ENCODE measurements at places on chromosomes 6 and 20.
A peak's percentile ranks its signal among the peaks of the same experiment; 100 is the strongest.

- DNase-seq: no peak
These were observed 46.9 kb downstream of the PDYN start for GRCh38 chr20:1946762-1947534.

DNA sequence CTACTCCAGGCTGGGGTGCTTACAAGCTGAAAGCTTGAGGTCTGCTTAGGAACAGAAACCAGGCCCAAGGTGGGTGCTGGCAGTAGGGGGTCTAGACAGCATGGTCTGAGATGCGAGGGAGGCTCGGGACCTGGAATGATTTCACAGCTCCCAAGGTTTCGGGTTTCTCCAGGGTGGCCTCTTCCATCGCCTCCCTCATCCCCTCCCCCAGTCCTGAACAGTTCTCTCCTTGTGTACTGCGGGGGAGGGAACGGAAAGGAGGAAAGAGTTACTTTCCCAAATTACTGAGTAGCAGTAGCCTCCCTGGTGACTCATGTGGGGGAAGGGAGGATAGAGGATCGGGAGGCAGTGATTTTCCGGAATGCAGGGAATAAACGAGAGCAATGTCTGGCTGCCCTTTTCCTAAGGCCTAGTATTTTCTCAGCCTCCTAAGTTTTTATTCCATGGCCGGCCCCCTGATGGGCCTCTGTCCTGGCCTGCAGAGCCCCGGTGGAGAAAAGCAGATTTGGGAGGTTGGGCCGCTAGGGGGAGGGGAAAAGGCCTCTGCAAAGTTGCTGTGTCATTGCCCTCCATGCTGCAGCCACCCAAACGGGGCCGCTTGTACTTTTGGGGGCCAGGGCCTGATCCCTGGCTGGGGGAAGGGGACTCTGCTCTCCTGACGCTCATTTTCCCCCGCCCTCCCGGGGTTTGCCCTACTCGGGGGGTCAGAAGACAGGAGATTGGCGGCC lies 1.5 kb downstream of the BRD2 start:
- DNase-seq: peak; percentile 41

DNA sequence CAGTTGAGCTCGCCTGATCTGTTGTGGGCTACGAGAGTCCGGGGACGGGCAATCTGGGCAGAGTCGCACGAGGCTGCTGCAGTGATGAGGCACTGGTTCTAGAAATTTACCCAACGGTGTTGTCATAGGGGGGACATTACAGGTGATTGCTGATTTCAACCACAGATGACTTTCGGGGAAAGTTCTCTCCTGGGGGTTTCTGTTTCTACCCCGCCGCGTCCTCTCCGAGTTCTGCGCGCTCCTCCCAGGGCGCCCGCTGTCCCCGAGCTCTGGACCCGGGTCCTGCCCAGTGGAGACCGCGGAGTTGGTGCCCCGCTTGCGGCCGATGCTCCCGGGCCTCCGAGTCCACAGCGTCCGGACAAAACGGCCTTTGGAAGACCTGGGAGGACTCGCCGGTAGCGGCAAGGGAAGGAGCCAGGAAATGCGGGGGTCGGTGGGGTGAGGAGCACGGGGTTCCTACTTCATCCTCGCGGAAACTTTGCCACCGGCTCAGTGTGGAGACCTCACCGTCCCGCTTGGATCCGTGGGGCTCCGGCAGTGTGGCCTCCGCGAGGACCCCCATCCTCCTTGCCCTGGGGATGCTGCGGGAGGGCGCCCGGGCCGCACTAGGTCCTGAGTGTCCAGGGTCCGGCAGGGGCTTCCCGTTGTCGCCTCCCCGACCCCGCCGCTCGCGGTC lies 12.3 kb upstream of the RAET1L start:
- DNase-seq: no peak

DNA sequence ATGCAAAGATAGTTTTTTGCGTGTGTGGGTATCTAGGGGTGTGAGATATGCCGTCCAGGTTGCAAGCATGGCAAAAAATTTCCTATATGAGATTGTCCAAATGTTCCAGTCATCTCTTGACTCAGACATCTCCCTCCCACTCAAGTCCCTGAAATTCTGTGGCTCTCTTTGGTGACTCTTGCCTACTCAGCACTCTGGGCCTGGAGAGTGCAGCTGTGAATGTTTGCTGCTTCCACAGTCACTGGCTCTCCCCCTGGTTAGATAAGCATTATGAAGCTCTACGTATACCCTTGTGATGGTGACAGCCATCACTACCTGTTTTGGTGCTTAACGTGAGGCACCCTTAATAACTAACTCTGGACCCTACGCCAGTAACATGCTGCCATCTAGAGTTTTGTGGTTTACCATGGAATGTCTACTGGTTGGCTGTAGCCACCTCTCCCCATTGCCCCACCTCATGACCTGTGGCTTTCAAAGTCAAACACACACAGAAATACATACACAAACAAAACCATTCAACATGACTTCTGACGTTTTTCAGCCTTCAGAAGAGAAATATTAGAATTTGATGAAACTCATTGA lies 621.9 kb upstream of the CITED2 start:
- DNase-seq: no peak

GRCh38 chr6:29705389-29706231 lies 17.6 kb upstream of the HLA-F start:
- DNase-seq: no peak

DNA sequence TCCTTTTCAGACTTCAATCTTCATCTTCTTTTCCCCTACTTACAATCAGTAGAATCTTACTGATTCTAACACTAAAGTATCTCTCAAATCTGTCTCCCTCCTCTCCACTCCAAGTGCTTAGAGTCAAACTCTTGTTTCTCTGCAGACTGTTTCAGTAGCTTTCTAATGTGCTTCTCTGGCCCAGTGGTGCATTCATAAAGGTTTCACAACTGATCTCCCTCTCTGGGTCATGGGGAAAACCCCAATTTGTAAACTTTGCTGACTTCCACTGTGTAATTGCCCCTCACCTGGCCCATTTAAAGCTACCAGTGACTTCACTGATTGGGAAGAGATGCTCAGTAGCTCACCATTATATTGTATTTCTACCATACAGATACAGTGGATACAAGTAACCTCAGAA lies 183.6 kb downstream of the FAXC start:
- DNase-seq: no peak

Measured in stimulated activated CD8-positive, alpha-beta memory T cell treated with anti-CD3 and anti-CD28 coated beads, Interleukin-4, amount 100 ng/mL, for 1 hour (primary cell).